Right cardiac atrium (tissue), 5 donors: ENCODE measurements at places on chromosomes 13 and 19. TPM values are rescaled to one million over a fixed set of nuclear protein-coding genes. Genes with fewer than 3 reads are reported as not detected.
A peak's percentile ranks its signal among the peaks of the same experiment; 100 is the strongest.

- DNase-seq: peak; percentile 74
Measured at GRCh38 chr19:12513531-12514061, 29.0 kb upstream of the ZNF709 start.

DNA sequence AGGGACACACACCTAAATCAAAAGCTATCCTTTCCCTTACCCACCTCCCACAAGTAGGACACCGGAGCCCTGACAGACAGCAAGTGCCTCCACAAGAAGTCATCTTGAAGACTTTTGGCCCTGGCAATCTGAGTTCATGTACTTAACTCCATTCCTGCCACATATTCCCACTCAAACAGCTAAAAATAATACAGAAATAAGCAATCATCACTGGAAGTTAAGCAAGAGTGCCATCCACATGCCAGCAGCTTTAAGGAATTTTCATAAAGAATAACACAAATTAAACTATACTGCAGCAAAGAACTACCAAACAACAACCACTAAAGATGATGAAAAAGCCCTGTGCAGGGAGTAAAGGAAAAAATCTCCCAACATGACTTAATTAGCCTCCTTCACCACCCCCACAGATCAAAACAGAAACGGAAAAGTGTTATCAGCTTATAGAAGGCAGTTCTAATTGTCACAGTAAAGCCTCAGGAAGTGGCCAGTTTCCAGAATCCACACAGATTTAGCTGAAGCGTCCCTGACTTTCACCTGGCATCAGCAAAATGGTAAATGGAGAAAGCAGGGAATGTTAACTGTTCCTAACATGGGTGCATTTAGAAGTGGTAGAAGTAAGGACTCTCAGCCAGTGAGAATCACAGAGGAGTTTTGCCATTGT is 343.9 kb downstream of the TBC1D4 start:
- no peak for DNase-seq

DNA sequence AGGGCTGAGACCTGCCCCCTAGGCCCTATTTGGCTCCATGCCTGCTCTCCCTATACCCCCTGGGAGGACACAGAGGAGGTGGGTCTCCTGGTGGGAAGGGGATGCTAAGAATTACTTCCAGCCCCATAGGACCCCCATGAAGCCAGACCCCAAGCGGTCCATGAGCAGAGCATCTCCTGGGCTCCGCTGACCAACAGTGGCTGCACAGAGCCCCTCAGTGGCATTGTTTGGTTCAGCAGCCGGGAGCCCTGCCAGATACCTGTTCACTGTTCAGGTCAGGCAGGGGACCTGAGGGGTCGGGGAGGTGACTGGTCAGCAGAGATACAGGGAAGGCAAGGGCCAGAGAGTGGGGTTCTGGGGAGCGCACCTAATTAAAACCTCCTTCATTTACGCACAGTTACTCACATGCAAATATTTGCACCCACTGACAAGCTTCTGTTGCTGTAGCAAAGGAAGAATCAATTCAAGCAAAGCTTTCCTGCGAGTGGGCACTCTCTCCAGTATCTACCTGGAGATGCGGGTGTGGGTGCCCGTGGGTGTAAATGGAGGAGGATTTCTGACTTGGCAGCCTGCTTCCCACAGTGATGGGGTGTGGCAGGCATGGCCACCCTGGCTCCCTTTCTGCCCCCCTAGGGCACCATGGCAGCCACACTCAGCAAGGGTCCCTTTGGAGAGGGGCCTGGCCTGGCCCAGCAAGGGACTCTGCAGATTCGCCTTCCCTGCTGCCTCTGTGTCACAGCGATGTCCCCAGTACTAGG is 83.5 kb downstream of the CHST8 start:
- DNase-seq: no peak

DNA sequence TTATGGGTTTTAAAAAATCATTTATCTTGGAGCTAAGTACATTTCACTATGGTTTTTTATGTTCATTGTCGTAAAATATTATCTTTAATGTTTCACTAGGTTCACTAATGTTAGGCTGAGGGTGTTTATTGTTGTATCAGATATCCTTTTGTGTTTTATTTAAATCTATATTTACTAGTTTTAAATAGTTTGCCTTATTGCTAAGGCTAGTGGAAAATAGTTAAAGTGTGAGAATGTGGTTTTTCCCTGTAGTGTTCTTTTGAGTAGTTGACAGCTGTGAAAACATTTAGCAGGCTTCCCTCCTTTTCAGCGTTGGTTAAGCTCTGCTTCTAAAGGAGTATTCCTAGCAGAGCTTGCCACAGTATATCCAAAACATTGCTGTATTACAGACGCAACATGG is 139.0 kb downstream of the TM9SF2 start:
- DNase-seq: no peak

- peak; percentile 55 for DNase-seq
Measured at GRCh38 chr13:26051657-26052311, at the start of gene SHISA2. Gene SHISA2, minus strand, starts transcription at chr13:26052016. Its CDS starts 1,041 bp downstream, at chr13:26050975.

- peak; percentile 44 for DNase-seq
Measured at GRCh38 chr19:3058009-3058820, 4.1 kb downstream of the TLE5 start.

DNA sequence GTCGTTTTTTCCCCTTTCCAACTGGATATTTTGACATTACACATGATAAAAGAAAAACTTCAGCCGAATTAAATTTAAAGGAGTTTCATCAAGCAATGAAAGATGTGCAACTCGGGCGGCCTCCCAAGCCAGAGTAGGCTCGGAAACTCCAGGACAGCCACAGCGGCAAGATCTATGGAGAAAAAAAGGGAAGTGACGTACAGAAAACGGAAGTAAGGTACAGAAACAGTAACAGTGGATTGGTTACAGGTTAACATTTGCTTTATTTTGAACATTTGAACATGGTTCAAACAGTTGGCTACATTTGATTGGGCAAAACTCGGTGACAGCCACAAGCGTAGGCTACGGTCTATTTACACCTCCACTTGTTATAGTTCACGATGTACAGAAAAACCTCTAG is 30.5 kb upstream of the FAM124A start:
- no peak for DNase-seq

DNA sequence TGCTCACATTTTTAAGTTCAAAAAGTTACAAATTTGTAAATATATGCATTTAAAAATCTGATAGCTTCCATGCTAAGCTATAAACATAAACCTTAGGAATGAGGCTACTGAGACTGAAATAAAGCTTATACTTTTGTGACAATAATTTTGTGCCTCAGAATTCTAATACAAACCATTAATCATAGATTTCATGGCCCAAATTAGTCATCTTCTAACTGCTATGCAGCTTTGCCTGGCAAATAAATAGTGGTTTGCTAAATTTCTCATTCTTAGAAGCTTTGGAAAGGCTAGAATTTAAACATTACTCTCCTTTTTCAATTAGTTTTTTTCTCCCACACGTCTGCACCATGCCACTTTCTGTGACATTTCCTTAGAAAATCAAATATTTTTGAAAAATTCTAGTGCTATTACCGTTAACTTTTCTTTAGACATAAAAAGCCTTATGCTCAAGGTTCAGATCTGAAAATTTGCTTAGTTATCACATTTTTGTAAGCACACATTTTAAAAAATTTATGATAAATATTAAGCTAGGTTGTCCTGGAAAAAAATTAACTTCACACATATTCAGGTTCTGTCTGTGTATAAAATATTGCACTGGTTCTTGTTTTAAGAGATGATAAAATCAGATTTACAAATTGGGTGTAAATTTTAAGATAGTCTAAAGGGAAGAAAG is 46.9 kb downstream of the FNDC3A start:
- DNase-seq: no peak

- DNase-seq: no peak
Measured at GRCh38 chr19:3530389-3530788, 8.6 kb upstream of the TEKTIP1 start.

DNA sequence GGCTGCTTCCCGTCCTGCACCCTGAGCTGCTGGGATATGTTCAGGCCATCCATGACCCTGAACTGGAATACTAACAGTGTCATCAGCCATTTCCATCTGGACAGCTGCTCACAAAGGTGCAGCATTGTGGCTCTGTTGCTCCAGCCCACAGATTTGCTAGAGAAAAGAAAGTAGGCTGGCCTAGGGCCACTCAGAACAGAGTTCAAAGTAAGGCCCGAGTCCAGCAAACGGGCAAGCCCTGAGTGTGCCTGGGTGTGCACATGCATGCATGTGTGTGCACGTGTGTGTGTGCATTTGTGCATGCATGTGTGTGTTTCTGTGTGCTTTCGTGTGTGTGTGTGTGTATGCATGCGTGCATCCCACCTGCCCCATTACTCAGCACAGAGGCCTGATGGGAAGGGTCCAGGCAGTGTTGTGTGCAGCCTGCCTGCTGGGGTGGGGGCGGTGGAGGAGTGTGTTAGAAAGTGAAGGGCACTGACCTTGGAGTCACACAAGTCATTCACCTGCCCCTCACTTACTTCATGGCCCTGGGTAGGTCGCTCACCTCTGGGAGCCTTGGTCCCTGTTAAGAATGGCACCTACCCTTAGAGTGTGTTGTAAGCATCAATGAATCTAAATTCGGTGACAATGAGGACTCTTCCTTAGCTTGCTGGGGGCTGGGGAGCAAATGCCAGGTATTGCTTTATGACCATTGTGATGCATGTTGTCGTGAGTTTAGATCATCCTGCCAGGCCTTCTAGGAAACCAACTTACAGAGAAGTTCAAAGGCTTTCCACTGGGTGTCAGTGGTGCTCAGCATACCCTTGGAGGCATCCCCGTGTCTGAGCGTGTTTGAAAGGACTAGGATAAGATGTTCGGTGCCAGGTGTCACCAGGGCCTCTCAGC is 53.2 kb downstream of the GPR12 start:
- no peak for DNase-seq

DNA sequence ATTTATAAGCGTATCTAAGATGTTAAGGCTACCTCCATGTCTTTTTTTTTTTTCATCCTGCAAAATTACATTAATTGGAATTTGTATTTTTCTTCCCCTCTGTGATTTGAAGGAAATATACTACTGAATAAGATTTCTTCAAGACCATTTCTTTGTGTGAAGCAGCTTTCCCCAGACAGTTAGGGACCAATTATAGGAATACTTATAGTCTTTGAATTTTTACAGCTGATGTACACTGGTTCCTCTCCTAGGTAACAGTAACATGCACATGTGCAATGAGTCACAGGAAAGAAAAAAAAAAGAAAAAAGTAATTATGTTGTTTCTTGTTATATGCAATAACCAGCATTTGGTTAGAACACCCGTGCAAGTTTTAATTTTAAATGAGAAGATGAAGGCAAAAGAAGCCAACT is 82.0 kb downstream of the PCDH9 start:
- DNase-seq: no peak

DNA sequence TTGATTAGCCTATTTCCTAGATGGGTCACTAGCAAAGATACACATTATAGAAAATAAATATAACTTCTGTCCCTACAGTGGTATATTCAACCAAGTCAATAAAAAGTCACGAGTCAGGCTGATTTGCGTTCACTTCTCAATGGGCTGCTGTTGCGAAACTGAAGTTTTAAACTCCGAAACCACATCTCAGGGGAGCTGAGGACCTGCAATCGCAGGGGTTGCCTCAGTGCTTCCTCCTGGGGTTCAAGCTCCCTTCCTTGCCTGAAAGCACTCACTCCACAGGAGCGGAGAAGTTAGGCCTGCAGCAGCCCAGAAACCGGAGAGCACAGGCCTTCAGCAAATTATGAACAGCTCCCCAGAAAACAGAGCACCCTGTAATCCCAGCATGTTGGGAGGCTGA is 39.6 kb downstream of the RAB20 start:
- no peak for DNase-seq

- DNase-seq: no peak
Measured at GRCh38 chr19:42628411-42629140, 33.9 kb upstream of the CEACAM8 start.

DNA sequence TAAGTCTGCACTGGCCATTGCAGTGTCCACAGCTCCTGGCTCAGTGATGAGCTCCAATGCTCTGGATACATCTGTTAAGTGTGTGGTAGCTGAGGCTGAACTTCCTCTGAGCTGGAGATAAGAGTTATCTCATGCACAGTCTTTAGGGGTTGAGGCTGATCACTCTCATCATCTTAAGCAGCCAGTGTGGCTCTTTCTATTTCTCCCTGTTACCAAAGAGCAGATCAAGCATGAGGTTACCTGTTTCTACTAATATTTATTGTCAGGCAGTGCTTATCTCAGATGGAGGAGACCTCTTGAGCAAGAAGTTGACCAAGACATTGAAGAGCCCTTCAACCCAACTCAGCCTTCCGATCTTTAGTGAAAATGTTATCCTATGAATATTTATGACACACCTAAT is 6.6 kb upstream of the OR10H2 start:
- DNase-seq: no peak

GRCh38 chr13:100098445-100099116 is 9.7 kb downstream of the PCCA start:
- no peak for DNase-seq

Gene ERVK3-1
- 19.9 TPM for total RNA-seq

Gene CBLC
- total RNA-seq: not detected

Gene DCLK1
- 9.2 TPM for total RNA-seq

Gene COL5A3
- total RNA-seq: 14.4 TPM

Gene SYNGR4
- not detected for total RNA-seq
